ENCODE measurements at places on chromosomes 16 and 17. TPM values are rescaled to one million over a fixed set of nuclear protein-coding genes. Genes with fewer than 3 reads are reported as not detected.

DNA sequence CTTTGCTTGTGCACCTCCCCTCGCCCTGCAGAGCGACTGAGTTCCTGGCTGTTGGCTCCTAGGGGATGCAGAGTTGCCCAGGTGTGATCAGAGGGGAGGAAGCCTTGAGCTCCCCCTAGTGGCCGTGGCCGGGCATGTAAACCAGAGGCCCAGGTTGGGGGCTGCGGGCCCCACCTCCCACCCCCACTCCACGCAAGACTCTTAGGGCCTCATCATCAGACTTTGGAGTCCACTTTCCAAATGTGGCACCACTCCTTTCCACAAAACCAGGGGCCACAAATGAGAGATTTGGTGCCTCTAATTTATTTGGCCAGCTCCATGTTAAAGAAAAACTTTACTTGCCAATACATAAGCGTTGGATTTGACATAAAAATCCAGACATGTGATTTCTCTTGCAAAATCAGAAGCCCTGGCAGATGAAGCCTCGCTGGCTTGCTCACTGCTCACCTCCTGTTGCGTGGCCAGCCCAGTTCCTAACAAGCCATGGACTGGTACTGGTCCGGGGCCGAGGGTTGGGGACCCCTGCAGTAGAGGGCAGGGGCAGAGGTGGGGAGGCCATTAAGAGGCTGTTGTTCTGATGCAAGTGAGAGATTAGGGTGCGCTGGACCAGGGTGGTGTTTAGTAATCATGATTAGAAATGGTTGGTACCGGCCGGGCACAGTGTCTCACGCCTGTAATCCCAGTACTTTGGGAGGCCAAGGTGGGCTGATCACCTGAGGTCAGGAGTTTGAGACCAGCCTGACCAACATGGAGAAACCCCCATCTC, 28.7 kb upstream of the GAS7 start:
- DNase-seq, result peak; percentile 73

DNA sequence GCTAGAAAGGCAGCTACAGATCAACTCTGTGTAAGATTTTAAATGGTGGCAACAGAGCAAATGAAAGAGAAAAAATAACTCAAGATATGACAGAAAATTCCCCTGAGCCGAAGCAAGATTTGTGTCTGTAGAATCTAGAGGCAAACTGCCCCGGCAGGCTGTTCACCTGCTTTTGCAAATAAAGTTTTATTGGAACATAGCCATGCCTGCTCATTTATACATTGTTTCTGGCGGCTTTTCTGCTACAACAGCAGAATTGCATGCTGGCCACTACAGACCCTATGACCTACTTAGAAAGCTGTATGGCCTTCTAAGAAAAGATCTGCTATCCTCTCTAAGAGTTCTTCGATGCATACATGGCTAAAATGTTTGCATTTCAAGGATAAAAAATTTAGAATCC, 119.5 kb downstream of the SALL1 start:
- DNase-seq, result no peak

GRCh38 chr17:33015716-33016346, 24.2 kb downstream of the SPACA3 start:
- DNase-seq, result no peak

DNA sequence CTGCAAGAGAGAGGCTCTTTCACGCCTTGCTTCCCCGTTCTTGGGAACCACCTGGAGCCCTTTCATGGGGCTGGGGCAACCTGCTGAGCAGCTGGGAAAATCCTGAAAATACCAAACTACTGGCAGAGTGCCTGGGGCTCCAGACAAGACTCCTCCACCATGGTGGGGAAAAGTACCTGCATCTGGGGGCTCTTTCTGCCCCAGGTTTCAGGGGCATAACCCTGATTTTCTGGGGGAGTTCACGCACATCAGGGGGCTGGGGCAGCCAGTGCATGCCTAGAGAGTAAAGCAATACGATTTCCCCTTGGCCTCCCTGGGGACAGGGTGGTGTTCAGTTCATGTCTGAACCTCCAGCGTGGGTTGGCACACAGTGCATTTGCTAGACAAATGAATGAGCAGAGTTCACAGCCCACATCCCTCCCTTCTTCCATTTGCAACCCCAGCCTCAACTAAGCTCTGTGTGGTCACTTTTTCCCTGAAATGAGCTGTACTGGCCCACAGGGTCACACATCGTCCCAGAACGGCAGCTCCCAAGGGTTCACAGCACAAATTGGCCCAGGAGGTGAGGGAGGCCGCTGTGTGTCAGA, 5.2 kb upstream of the CDC42EP4 start:
- no peak for DNase-seq

- no peak for DNase-seq
Measured at GRCh38 chr16:77037696-77038347, 153.2 kb upstream of the MON1B start.

DNA sequence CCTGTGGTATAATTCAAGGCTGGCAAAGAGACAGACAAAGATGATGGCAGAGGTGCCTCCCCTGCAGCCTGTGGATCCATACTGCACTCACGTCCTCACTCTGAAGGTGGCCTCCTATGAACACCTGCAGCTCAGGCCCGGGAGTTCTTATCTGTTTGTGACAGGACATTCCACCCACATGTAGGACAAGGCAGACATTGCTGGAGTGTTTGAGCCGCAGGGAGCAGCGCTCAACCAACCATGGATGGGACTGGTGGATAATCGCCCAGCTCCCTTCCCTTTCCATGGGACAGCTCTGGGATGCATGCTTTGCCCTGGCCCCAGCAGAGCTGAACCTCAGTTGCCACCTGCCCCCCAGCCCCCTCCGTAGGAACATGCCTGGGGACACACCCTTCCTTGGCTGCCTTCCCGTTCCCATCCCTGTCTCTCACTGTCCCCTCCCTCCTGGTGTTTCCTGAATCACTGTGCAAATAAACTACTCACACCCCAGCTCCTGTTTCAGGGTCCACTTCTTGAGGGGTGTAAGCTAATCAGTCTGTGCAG, 22.2 kb downstream of the ITPRIPL2 start:
- DNase-seq, result no peak

- peak; percentile 65 for DNase-seq
Measured at GRCh38 chr17:17351901-17352781, 49.0 kb downstream of the NT5M start.

DNA sequence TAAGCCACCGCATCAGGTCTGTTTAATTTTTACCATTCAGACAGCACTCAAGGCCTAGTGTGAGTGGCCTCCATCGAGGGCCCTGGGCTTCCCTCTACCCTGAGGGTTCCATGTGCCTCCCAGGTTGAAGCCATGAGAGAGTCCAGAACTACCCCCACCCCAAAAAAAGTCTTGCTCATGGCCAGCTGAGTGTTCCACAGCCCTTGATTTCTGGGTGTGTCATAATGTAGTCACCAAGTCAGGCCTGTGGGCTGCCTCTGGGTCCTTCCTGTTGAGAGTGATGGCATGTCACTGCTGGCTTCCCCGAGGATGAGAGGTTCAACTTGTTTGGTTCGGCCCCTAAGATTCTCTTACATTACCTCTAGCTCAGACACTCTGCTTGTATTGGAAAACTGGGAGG, 100.6 kb downstream of the PITPNC1 start:
- no peak for DNase-seq

- DNase-seq, result no peak
Measured at GRCh38 chr17:74772053-74772452, 4.1 kb downstream of the NAT9 start.

DNA sequence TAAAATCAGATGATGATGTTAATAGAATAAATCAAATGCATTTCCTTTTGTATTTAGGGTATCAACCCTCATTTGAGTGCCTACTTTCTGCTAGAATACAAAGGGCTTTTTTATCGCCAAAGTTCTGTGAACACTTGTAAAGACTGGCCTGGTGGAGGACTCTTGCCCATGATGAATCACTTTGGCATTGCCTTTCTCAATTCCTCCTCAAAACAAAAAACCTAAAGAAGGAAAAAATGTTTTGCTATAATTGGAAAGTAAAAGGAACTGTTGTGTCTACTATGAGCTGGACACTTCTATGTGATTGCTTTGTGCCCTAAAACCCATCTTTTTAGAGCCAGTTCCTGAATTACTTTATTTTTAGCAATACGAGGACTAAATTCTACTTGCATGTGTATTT, 13.0 kb upstream of the DHRS11 start:
- DNase-seq, result no peak

DNA sequence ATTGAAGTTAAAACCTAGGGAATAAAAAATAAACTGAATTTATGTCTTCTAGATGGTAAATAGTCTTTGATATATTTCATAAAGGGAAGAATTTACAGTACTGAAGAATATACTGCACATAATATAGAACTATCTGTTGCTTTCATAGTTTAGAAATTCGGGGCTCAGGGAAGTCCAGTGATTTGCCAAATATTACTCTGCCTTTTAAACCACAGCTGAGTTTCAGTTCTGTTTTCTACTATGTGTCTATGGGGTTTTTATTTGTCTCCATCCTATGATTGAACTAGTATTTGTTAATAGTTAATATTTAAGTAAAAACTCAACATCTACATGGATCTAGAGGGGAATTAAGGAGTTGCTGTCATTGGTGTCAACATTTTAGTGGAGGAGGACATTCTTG, 715.0 kb upstream of the CDH8 start:
- DNase-seq, result no peak

DNA sequence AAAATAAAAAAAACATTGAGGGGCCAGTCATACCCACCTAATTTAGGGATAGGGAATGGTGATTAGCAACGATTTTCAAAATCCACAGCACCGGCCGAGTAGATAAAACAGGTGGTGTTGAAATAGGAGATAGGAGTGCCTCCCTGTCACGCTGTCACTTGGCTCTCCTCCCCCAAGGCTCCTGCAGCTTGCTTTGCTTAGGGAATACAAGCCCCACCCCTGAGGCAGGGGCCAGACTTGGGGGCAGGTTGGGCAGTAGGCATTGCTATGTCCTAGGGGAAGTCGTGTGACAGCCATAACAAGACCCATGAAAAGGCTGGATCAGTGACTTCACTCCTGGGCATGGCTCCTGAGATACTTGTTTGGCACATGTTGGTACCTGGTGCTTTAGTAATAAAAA, 25.8 kb downstream of the POLR2A start:
- DNase-seq, result no peak

YPEL2 gene
- total RNA-seq, result 19.6 TPM

MYH8 gene
- total RNA-seq, result not detected

GLIS2 gene
- 34.1 TPM for total RNA-seq

SULT1A2 gene
- total RNA-seq, result 13.0 TPM

ARMC7 gene
- 18.0 TPM for total RNA-seq

DCTPP1 gene
- 17.9 TPM for total RNA-seq

CLDN9 gene
- total RNA-seq, result 0.75 TPM
